Activated T-cell treated with anti-CD3 and anti-CD28 coated beads, Interleukin-2, amount 50 U/mL, for 48 hours (primary cell): ENCODE measurements at places on chromosomes 1 and 21.

DNA sequence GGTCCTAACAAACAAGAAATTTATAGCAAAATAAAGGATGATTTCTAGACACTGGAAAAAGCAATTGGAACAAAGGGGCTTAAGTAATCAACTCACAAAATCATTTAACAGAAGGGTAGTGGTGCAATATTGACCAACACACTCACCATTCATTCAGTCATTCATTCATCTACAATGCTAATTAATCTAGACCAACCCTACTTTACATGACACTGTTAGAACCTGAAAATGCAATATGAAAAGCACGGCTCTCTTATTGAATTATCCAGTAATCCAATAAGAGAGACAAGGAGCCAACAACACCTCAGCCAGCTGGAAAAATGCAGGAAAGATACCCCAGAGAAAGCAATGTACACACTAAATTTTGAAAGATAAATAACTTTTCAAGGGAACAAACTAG is 310.8 kb upstream of the NR5A2 start:
- no peak for DNase-seq

GRCh38 chr1:240496941-240497340 is 115.0 kb downstream of the GREM2 start:
- DNase-seq: no peak

- no peak for DNase-seq
Measured at GRCh38 chr1:3313576-3313950, 140.9 kb upstream of the ARHGEF16 start.

DNA sequence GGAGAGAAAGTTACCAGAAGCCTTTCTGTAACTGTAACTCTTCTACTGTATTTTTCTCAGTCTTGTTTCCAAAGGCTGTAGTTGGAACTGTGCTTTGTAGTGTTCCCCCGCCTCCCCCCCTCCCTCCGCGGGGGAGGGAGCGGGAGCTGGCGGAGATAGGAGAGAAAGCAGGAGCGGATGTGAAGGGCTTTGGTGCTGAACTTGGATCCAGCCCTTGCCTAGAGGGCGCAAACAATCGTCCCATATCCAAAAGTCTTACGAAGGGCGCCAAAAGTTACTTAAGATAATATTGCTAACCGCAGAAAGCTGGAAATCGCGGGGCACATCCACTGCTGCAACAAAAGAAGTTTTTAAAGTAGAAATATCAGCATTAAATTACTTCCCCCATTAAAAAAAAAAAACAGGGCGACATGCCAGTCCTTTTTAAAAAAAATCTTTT is 2.4 kb upstream of the NFIA start:
- peak; percentile 28 for DNase-seq

DNA sequence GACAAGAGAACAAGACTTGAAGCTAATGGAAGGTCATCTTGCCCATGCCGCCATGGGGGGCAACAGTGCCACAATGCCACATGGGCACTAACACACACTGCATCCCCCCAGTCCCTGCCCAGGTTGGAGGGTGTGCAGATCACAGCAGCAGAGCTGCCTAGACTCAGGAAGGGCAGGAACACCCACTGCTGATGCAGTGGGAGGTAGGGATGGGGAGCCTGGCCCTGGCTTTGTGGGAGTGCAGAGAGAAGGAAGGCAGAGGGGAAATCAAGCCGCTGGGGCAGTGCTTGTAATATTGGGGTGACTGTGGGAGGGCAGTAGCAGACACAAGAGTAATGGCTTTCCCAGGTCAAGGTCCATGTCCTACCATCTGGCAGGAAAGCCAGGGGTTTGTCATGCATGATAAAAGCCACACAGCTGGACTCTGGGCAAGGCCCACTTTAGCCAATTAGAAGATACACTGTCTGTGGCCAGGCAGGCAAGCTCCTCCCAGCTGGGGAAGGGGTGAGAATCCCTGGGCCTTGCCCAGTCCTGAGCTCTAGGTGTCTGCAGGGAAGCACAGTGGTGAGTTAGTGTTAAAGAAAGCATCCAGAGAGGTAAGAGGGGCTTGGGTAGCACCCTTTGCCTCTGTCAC is 25.4 kb upstream of the MEF2D start:
- DNase-seq: no peak

DNA sequence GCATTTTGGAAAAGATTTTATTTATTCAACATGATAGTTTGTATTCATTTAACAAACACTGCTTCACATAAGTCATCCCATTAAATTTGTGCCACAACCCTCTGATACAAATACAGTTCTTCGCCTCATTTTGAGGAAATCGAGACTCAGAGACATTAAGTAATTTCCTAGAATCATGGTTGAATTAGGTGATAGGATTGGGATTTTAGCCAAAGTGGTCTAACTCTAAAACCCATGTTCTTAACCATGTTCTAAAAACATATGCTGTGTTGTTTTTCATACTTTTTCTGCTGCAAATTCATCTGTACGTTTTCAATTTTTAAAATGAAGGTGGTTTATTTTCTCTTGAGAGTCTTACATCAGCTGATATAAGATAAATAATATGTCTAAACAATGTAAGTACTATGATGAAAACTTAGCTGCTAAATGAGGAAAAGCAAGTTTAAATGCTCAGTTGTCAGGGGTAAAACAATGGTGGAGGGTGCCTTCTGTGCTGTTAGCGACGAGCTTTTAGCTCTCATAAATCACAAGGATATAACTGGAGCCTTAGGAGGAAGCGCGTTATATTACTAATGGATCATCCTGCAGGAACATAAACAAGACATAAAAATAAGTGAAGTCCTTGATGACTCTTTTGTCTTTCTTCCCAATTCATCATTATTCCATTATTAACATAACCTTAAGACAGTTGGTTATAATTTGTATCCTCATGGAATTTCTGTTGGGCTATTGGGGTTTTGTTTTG is 97.7 kb downstream of the CACHD1 start:
- no peak for DNase-seq

DNA sequence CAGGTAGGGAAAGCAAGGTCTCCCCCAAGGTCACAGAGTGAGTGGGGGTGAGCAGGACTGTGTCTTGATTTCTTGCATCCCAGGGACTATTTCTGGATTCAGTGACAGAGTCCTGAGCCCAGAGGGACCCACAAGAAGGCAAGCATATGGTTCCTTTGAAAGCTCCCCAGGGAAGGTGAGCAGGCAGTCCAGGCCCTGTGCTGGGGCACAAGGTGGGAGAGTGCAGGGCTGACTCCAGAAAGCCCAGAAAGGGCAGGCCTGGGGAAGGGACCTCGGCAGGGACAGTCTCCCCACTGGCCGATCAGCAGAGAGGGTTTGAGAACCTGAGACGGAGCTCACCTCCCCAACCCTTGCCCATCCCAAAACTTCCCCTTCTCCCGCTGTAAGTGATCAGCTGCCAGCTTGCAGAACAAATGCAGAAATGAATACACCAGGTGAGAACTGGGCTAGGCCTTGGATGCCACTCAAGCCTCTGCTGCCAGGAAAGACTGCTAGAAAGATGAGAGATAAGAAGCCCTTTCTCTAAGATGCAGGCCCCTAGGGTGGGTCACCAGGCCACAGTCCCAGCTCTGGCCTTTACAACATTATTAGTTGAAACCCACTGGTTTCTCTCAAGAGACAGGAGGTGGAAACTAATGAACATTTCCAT is 121.0 kb downstream of the GLIS1 start:
- DNase-seq: no peak

DNA sequence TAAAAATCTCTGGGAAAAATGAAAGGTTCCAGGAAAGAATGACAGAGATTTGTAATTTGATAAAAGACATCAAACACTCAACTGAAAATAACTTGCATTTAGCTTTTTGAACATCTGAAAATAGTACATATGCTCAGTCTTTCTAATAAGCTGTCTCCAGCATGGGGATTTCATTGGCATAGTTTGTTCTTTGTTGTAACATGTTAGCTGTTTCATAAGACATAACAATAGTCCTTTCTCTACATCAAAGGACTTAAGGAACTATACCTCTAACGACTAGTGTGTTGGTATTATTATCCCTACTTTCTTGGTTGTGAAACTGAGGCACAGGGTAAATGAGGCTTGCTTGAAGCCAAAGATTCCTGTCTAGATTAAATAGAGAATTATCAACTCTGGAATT is 22.0 kb downstream of the EIF2B3 start:
- DNase-seq: no peak

DNA sequence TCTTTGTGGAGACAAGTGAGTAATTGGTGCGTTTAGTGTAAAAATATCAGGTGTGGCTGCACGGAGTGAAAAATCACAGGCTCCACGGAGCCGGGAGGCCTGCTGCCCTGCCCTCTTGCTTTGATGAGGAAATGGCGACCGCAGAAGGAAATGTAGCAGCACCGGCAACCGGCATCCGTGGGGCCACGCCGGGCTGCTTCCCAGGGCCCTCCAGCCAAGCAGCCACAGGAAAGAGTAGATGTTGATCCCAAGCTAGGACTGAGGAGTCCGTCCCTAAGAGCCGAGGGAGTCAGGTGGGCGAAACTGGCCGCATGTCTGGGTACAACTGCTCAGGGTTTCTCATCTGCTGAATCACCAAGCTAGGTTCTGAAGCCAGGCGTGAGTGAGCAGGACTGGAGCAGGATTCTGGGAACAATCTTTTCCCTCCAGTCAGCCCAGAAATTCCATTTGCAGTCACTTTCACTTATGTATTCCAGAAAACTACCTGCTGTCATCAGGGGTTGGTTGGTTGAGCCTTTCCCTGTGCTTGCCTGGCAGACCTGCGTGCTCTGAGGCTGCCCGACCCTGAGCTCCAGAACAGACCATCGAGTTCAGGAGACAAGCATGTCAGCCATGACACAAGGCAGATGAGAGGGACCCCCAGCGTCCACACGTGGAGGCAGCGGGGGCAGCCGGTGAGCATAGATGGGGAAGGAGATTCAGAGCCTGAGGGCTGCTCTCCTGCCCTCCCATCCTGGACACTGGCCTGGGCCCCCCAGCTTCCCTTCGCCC is 5.8 kb upstream of the ITGB2 start:
- DNase-seq: peak; percentile 67

DNA sequence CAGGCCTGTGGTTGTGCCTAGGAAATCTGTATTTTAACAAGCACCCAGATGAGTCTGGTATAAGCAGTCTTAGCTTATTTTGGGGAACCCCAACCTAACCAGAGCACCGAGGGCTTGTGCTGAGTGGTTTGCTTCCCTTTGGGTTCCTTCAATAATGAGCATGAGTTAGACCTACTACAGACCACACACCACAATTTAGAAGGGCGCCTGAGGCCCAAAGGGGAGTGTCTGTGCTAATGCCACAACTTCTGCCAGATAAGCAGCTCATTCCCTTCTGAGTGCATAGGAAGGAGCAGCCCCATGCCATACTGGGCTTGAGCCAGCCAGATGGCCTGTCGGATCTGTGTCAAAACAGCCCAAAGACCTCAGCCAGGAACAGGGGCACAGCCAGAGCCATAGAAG is 15.4 kb upstream of the LSS start:
- DNase-seq: no peak

DNA sequence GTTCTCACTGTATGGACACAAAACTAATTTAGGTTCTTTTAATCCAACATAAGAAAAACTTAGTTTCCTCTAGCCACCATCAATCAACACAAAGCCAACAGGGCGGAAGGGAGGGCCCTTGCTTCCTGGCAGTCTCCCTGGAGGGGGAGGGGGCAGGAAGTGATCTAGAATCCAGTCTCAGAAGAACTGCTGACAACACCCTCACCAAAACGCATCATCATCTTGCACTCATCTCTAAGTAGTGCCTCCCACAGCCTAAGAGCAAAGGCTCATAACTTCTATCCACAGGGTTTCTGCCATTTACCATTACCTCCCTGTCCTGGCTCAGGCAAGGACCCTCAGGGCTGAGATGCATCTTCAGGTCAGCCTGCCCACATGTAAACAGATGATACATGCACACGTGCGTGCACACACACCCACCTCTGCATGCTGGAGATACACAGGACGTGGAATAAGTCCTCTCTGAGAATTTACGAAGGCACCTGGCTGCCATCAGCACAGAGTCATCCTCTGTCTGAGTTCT is 20.5 kb downstream of the HIVEP3 start:
- DNase-seq: peak; percentile 71

DNA sequence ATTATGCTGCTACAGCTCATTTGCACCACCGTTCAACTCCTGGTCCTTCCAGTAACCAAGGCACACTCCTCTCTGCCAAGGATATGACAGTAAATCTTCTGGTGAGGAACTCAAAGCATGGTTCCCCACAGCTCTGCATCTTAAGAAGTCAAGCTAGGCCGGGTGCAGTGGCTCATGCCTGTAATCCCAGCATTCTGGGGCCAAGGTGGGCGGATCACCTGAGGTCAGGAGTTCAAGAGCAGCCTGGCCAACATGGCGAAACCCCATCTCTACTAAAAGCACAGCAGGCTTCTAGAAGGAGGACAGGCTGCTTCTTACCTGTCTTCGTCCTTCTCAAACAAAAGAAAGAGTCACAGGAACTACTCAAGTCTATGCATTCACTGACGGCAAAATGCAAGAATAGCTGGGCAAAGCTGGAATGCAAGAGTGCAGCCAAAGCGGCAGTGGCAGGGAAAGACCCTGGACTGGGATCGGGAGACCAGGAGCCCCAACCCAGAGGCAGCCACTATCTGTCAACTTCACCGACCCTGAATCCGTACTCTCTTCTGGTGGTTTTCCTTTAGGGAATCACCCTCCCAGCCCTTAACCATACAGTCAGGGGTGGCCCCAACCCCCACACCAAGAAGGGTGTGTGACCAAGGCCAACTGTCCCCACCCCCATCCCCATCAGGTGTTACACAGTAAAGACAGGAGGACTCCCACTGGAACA is 75.5 kb downstream of the NPHP4 start:
- no peak for DNase-seq

- no peak for DNase-seq
Measured at GRCh38 chr1:197415221-197415620, 147.2 kb downstream of the CRB1 start.

DNA sequence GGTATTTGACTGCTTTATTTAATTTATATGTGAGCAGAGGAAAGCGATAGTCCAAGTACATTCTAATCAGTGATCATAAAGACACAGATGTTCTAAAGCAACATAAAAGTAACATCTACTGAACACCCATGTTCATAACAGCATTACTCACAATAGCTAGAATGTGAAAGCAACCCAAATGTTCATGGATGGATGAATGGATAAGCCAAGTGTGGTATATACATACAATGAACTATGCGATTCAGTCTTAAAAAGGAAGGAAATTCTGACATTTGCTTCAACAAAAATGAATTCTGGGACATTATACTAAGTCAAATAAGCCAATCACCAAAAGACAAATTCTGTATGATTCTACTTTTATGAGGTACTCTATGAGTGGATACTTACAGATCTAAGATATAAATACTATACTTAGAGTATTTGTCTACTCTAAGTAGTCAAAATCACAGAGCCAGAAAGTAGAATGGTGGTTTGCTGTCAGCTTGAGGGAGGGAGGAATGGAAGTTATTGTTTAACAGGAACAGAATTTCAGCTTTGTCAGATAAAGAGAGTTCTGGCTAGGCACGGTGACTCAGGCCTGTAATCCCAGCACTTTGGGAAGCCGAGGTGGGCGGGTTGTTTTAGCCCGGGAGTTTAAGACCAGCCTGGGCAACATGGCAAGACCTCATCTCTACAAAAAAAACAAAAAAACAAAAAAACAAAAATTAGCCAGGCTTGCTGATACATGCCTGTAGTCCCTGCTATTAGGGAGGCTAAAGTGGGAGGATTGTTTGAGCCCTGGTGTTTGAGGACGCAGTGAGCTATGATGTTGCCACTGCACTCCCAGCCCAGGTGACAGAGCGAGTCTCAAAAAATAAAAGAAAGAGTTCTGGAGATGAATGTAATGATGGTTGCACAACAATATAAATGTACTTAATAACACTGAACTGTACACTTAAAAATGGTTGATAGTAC is 79.7 kb upstream of the ARHGAP29 start:
- DNase-seq: no peak

GRCh38 chr1:42937141-42937696 is 21.4 kb downstream of the SLC2A1 start:
- peak; percentile 51 for DNase-seq
